NCI-H774 (cell line): ENCODE measurements at places on chromosomes 6 and 20.

DNA sequence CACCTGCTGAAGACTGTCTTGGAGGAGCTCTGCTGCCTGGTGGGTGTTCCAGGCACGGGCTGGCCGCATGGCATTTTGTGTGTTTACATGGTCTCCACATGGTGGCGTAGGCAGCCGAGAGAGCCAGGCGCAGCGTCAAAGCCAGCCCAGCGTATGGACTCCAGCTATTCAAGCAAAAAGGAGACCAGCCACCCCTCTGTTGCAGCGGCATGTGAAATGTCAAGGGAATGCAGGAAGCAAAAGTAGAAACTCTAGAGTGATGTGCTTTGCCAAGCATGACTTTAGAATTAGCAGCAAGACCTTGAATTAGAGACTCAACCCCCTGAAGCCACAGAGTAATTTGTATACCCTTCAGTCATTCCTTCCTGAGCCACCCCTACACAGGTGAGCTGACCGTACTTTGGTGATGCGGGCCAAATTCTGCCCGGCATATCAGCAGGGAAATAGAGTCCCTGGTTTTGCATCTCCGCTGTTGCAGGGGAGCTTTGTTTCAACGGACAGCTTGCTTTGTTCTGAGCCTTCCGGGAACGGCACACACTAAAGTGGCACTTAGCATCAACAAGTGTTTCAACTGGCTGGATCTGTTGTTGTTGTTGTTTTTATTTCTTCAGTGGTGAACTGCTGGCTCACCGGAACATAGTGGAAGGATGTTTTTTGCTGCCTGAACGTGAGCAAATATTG lies 48.5 kb downstream of the FNDC1 start:
- peak; percentile 36 for DNase-seq

DNA sequence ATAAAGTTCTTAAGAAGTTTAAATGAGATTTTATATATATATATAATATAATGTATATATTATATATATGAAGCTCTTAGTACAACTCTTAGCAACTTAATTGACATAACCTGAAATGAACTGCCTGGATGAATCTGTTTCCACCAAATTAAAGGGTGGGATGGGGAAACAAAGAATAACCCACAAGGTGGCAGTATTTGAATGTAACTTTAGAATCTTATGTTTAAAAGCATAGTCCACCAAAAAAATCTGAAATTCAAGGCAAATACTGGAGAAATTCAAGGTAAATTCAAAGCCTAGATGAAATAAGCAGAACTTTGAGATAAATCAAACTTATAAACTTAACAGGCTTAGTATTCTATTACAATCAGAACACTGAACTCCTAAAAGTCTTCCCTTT lies 4.4 kb upstream of the IBTK start:
- DNase-seq: peak; percentile 50

DNA sequence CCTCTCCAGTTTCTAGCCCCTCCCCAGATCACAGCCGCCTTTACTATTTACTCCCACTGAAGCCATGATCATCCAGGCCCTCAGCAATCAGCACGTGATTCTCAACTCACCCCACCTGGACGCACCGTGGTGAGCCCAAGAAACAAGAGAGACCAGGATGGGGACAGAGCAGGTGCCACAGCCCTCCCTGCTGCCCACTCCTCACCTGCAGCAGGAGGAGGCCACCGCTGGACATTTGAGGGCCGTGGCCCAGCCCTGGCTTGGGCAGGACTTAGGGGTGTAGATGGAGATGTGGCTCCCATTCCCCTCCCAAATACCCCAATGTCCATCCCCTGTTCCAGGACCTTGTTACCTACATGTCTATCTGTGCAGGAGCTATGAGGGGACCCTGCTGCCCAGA lies 20.3 kb downstream of the HLA-F start:
- no peak for DNase-seq

GRCh38 chr6:96520171-96521115 lies 1.2 kb upstream of the UFL1 start:
- no peak for DNase-seq

- DNase-seq: no peak
These were observed 22.9 kb upstream of the PYGB start for GRCh38 chr20:25224941-25225340.

DNA sequence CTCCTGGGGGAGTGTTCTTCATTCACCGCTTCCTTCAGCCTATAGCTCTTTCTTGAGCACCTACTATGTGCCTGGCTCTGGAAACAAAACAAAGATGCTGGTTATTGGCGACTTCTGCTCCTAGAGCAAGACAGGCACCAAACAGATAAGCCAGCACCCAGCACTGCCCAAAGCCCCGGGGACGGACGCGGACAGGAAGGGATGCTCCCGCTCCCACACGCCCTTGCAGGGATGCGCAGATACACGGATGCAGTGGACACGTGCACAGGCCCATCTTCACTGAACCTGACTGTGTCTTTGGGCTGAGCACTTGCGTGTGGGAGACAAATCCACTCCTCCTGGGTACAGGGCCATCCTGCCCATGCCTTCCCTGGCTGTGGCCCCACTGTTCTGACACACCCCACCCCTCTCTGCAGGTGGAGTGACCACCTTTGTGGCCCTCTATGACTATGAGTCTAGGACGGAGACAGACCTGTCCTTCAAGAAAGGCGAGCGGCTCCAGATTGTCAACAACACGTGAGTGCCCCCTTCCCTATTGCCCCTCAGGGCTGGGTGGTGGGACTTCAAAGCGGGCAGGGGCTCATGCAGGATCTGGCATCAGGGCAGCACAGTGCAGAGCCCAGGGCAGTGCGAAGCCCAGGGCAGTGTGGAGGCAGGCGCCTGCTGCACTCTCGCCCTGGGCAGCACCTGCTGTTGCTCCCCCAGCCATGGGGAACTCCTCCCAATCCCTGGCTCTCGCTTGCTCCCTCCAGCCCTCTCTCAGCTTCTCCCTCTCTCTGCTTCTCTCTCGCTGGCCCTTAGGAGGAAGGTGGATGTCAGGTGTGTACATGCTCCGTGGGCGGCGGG lies 39.9 kb downstream of the SRC start:
- DNase-seq: no peak

DNA sequence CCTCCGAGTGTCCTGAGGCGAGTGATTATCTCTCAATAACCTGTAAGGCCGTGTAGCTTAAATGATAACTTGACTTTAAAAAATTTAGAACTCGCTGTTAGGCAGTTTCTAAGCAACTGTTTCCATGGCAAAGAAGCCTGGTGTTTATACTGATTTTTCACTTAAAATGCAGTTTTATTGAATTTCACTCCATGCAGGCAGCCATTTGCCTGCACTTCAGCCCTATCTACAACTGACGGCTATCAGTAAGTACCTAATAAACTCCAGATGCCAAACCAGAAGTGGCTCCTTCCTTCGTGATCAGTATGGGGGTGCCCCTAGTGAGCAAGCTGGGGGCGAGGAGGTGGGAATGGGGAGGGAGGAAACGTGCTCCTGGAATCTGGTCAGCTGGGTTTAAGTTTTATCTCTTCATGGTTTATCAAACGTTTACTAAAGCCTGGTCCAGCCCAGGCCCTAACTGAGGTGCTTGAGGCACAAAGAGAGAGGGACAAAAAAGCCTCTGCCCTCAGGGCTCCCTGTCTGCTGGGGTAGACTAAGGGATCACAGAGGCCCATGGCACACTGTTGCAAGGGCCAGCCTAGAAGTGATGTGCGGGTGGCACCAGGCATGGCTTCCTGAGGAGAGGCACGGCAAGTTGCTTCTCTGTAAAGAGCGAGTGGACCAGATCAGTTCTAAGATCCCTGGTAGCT lies 45.5 kb downstream of the TTI1 start:
- no peak for DNase-seq

DNA sequence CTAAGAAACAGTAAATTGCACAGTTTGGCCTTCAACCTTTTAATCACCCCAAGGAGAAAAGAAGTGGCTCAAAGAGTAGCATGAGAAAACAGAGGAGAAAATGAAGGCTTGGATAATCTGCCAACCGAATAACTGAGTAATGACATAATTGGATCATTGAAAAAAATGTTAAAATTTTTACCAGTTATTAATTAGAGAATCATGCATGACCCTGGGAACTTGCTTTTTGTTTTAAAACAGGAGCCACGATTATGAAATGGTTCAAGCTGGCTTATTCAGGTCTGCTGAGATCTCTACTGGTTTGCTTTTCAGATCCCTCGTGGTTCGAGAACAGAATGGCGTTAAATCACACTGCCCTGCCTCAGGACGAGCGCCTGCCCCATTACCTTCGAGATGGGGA lies at the start of gene OPN5:
Gene OPN5, plus strand, starts transcription at position 301 of the 400 bp plus-strand sequence. Its CDS starts 35 bp downstream, at position 336.
- DNase-seq: no peak

GRCh38 chr6:142459271-142459670 lies 157.5 kb downstream of the ADGRG6 start:
- no peak for DNase-seq
